Fibroblast of lung (primary cell): ENCODE measurements at places on chromosomes 11 and 22.
A peak's percentile ranks its signal among the peaks of the same experiment; 100 is the strongest.

DNA sequence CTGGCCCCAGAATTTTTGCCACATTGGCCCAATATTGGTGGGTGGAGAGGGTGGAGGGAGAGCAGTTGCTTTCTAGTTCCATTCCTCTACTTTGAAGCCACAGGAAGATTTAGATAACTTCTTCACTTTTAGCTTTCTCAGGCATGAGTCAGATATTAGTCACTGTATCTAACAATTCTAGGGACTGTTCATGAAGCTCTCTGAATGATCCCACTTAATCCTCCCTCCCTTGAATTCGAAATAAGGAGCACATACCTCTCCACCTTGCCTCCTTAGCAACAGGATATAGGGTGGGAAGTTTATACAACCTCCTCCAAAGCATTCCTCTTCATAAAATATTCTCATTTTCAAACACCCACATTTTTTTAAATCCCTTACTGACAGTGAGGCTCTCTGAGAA, 13.5 kb downstream of the FSHB start:
- no peak for DNase-seq

- no peak for DNase-seq
These were observed 14.6 kb upstream of the NAP1L4 start for GRCh38 chr11:3006505-3007260.

DNA sequence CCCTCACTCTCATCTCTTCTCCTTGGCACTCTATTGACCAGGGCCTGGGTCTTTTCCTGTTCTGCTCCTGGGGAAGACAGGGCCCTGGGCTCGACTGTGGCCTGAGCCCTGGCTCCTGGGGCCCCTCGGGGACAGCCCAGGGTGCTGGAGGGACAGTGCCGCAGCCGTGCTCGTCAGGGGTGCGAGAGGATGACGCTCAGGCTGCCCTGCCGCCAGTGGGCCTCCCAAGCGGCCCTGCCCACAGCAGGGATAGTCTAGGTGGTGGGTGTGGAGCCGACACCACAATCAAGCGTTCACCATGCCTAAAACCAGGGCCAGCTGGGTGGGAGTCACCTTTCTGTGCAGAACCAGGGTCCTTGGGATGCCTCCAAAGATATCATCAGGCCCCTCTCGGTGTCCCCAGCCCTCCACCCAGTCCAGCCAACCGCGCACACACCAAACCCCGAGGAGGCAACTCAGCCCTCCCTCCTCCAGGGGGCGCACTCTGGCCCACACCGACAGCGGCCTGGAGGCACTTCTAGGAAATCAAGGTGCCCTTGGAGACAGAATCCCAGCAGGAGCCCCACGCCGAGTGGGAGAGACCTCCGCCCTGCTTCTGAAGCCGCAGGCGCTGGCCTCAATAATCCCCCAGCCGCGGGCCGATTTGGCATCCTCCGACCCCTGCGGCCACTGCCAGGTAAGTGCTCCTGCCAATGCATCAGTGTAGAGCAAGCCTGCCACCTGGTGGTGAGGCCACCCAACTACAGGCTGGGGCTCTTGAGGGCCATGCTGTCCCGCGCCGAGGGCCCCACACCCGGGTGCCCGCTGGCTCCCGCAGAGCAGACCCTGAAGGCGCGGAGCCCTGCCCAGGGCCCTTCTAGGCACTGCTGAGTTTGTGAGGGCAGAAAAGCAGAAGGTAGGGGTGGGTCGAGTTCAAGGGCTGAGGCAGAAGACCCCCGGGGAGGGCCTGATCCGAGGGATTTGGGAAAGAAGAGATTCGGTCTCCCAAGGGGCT, 496.4 kb downstream of the BUD13 start:
- DNase-seq = peak; percentile 49

DNA sequence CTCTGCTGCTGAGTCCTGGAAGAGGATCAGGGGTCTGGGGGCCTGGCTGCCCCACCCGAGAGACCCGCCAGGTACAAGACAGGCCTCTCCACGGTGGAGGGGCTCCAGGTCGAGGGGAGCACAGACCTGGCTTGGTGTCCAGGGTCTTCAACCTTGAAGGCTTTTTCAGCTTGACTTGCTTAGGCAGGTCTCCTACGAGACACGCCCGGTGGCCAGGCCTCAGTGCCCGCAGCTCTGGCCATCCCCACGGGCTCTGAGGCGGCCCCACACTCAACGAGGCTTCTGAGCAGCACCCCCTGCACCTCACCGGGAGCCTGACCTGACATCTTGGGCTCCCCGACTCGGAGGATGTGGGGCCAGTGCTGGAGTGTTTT, 6.6 kb upstream of the PLXNB2 start:
- DNase-seq = no peak

DNA sequence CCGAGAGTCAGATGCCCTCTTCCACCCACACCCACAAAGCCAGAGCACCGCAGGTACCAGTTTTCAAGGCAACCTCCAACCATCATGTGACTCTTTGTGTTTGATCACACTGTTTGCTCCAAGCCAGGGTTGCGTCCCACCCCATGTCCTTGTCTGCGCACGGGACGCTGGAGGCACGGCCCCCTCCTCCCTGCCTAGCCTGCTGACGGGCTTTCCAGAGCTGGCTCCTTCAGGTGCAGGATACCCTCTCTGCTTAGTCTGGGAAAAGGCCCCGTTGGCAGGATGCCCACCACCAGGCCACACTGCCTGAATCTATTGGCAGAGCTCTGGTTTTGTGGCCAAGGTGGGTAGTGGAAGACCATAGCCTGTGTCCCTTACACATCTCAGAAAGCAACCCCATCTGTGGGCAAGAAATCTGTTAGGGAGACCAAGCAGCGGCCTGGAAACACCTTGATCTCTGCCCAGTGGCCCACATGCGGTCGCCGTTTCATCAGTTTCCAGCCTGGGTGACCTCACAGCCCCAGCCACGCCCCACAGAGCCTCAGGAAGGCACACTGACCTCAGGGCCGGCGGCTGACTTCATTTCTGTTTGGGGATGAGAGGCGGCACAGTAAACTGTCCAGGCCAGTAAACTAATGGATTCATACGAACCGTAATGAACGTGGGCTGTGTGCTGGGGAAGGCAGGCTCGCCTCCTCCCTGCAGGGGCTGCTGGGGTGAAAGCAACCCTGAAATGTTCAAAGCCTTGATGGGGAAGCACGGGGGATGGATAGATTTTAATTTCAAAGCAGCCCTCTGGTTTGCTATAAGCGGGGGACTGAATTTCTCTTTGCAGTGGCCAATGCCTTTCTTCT, 25.8 kb downstream of the CDPF1 start:
- no peak for DNase-seq

- DNase-seq = peak; percentile 54
These were observed 41.0 kb downstream of the TIMP3 start for GRCh38 chr22:32842486-32842885.

GRCh38 chr11:120091701-120092100, 46.2 kb downstream of the TRIM29 start:
- no peak for DNase-seq

- DNase-seq = no peak
These were observed 25.6 kb upstream of the DRICH1 start for GRCh38 chr22:23657727-23658126.

GRCh38 chr22:50086526-50086925, 1.3 kb upstream of the MLC1 start:
- DNase-seq = peak; percentile 87

GRCh38 chr22:39030705-39031104, 9.8 kb downstream of the APOBEC3D start:
- DNase-seq = no peak

DNA sequence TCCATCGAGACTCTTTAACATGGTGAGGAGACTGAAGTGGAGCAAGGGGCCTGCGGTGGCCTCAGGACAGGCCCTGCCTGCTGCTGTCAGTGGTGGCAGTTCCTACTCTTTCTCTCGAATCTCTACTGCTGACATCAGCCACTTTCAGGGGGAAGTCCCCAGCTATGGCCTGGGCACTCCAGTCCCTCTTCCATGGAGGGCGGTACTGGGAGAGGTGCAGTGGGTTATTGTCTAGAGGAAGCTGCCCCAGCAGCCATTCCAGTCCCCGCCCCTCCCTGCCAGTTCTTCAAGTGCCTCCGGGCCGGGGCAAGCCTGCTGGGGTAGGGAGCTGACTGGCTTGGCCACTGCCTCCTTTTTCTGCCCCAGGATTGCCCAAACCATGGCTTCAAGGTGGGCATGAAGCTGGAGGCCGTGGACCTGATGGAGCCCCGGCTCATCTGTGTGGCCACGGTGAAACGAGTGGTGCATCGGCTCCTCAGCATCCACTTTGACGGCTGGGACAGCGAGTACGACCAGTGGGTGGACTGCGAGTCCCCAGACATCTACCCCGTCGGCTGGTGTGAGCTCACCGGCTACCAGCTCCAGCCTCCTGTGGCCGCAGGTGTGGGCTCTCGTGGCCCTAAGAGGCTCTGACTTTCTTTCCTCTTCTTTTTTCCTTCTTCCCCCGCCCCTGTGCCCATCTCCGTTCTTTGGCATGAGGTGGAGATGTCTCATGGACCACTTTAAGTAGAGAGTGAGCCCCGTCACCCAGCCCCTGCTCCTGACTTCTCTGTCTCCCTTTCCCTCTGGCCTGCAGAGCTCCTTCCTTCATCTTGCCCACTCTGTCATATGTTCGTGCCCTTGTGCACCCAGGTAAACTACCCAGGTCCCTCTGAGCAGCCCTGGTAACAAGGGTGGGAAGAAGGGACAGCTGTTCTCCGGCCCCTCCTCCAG, 13.7 kb downstream of the CHADL start:
- DNase-seq = no peak

- DNase-seq = no peak
These were observed 6.6 kb upstream of the MCM5 start for GRCh38 chr22:35393116-35394010.

DNA sequence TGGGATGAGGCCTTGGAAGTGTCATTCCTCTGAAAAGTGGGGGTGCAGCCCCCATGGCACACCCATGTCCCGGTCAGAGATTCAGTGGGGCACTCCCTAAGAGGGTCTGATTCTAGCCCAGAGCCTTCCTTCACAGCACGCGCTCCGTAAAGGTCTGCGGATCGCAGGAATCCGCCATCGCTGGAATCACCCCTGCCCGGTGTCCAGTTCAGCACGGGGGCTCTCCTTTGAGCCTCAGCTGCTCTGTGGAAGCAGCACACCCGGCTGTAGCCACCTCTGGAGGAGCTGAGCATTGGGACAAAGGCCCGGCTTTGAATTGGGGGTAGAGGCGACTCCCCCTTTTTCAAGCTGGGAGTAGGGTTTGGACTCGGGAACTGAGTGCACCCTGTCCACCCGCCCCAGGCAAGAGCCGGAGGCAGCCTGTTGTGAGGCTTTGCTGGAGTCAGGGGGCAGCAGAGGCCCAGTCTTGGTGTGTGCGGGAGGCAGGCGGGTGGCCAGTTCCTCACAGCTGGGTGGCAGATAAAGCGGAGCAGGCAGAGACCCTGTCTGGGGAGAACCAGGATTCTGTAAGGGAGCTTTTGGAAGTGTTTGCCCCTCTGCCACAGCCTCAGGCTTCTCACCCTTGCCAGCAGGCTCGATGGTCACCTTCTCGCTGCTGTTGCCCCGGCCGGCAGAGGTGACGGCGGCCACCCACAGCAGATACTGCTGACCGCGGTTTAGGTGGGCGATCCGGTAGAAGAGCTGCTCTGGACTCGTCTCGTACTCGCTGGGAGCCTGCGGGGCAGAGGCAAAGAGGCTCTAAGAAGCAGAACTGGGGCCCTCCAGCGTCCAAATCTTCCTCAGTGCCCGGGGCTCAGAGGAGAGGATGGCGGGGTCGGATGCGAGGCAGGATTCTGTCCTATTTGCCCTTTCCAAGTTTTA, 115.9 kb downstream of the CEP164 start:
- peak; percentile 29 for DNase-seq

GRCh38 chr11:72587696-72588095, 86.5 kb downstream of the PDE2A start:
- DNase-seq = no peak

DNA sequence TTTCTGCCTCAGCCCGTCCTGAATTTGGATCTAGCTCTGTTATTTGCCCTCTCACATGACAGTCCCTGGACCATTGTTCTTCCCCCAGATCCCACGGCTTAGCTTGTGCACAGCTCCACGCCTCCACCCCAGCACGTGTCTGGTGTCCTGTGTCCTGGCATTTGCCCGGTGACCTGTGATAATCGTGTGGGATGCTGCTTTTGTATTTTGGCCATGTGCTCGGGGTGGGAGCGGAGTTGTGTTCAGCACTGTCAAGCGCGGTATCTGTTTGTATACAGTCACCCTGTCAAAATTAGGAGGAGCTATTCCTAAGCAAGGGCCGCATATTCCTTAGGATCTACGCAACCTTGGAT, 11.9 kb downstream of the ADAMTS8 start:
- DNase-seq = no peak

GRCh38 chr22:26894766-26895485, 237.5 kb downstream of the MIAT start:
- peak; percentile 96 for DNase-seq

- no peak for DNase-seq
These were observed at the start of gene GSTT4 for GRCh38 chr22:24005201-24005600. Gene GSTT4 (minus strand): TSS chr22:24005453. CDS start chr22:24005356, 97 bp downstream.

DNA sequence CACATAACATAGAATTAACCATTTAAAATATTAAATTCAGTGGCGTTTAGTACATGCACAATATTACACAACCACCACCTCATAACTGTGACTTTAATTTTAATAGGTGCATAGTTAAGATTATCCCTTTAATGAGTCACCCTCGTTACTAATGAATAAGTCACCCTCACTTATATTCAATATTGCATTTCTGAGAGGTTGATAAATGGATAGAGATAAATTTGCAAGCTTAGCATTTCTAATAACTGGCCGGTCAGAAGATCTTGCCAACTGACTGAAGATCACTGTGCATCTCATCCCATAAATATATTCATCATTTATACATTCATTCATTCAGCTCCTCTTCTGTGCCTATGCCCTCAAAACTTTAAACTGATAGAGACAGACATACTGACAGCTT, 243.7 kb downstream of the TTC28 start:
- DNase-seq = peak; percentile 39

GRCh38 chr11:12394601-12395000, 17.2 kb downstream of the PARVA start:
- DNase-seq = no peak

GRCh38 chr22:50306753-50307749, at the start of gene PLXNB2:
Gene PLXNB2 (minus strand): TSS chr22:50307646. CDS start chr22:50290584, 17,062 bp downstream.
- peak; percentile 79 for DNase-seq

- no peak for DNase-seq
These were observed 10.7 kb downstream of the KRTAP5-5 start for GRCh38 chr11:1640076-1640946.

DNA sequence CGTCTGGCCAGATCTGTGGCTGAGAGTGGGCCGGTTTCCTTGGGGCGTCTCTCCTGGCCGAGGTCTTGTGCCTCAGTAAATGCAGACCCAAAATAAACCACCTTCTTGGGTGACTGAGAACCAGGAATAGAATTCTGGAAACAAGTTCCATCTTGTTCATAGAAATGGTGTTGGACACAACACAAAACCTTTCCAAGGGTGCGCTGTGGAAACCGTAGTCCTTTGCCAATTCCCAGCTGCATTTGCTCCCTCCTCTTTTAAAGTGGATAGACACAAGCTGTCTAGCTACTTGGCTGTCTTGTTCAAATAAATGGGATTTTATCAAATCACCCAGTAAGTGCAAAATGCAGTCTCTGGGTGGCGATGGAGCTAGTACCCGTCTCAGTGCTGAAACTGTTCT, 300.2 kb downstream of the SHANK2 start:
- no peak for DNase-seq

DNA sequence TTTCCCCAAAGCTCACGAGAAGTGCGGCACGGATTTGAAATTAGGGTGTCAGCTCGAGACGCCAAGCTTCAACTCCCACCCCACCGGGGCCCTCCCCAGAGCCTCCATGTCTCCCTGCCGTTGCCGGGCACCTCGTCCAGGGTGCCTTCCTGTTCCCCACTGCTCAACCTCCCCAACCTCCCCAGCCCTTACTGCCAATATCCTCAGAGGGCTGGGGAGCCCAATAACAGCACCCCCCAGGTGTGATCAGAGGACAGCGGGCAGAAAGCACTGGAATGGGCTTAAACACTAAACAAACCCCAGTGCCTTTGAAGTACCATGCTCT, 1336.4 kb downstream of the TBC1D22A start:
- DNase-seq = no peak

GRCh38 chr11:60743058-60743457, 13.6 kb upstream of the MS4A15 start:
- DNase-seq = no peak
